Inflammatory macrophage (primary cell): ENCODE measurements at places on chromosomes 1 and 21.

DNA sequence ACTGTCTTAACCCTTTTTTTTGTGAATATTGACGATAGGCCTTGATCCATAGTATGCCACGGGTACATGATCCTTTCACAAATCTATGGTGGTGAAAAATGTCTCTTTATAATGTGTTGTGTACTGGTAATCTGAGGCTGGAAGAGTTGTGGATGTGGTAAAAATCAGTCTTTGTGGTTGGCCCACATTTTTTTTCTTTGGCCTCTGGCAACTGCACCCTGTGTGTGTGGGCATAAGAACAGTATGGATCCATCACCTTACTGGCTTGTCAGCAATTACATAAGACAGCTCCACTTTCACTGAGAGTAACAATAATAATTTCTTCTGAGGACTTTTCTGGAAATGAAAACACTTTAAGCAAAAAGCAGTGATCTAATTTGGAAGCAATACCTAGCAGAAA is 101.6 kb downstream of the GABPA start:
- no peak for DNase-seq

GRCh38 chr21:46361935-46362334 is 38.0 kb downstream of the PCNT start:
- DNase-seq = no peak

- no peak for DNase-seq
Observed at GRCh38 chr1:210251680-210252490, 19.3 kb downstream of the SERTAD4 start.

GRCh38 chr1:83860490-83861221 is 138.3 kb downstream of the TTLL7 start:
- peak; percentile 67 for DNase-seq

- DNase-seq = no peak
Observed at GRCh38 chr1:1306070-1306660, 1.6 kb downstream of the ACAP3 start.

GRCh38 chr1:217493290-217493689 is 137.6 kb downstream of the GPATCH2 start:
- no peak for DNase-seq

GRCh38 chr21:45162115-45162514 is 87.7 kb downstream of the ADARB1 start:
- no peak for DNase-seq

DNA sequence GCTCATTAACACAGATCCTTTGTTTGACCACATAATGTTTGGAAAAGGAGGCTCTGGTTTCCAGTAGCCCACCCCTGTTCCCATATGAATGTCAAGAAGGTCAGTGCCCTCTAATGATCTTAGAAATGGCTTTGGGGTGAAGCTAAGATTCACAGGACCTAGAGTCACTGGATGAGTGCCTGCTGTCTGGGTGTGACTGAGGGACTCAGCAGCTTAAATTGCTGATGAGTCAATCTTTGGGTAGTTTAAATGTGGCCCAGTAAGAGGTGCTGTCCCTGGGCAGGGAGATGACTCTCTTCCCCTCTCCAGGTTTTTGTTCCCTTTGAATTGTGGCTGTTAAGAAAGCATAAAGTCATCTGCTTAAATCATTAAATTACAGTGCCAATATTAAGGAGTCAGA is 50.6 kb downstream of the L1TD1 start:
- DNase-seq = no peak

GRCh38 chr1:58084266-58084665 is 462.3 kb downstream of the OMA1 start:
- no peak for DNase-seq

DNA sequence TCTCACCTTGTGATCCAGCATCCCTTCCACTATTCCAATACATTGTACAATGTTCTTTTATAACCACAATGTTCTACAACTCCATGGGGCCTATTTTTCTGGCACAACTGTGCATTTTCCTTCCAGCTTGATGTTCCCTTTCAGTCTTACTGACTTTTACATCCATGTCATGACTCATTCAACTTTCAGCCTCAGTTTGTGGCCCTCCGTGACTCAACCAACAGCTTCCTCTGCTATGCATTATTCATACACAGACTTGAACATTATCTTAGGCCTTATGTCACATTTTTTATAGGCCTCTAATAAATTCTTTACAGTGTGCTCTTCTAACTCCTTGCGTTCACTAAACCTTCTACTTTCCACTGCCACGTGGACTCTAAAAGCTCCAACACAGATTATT is 119.4 kb upstream of the PRMT6 start:
- DNase-seq = no peak

- no peak for DNase-seq
Observed at GRCh38 chr1:214219902-214220301, 61.1 kb upstream of the SMYD2 start.

GRCh38 chr1:16173447-16174260 is 17.8 kb upstream of the EPHA2 start:
- DNase-seq = no peak

DNA sequence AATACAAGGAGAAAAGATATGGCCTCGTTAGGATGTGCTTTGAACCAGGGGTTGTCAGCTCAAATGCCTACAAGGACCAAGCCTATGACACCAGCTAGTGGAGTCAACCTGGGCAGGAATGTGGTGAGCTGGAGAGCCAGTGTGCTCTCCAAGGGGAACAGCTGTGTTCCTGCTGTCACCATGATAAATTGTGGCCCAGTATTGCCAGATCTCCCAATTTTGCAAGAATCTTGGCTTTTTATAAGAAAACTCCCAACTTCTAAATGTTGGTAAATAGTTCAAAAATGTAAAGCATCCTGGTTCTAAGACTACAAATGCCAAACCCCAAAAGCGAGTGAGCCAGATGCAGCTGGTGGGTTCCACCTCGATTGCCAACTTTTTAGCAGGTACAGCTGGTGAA is 391.1 kb downstream of the PLPP3 start:
- no peak for DNase-seq
